GM03348 (cell line): ENCODE measurements at places on chromosomes 6 and 20.

GRCh38 chr6:129481706-129482105 is 228.3 kb downstream of the ARHGAP18 start:
- DNase-seq: no peak

GRCh38 chr6:149580880-149581279 is 14.7 kb downstream of the GINM1 start:
- DNase-seq: no peak

DNA sequence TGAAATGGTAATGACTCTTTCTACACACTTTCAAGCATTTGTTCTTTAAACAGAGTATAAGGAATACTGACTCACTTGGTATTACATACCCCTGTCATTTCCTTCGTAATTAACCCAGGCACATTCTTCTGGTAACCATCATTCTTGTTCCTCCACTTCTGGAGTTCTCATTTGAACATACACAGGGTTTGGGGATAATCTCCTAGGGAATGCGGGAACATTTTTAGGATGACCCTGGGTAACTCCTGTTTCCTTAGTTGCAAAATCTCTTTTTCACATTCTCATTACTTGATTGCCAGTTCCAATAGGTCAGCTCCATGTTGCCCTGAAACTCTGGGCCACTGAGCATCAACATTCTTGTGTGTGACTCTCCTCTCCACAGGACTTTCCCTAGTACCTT is 51.5 kb upstream of the E2F3 start:
- DNase-seq: no peak

DNA sequence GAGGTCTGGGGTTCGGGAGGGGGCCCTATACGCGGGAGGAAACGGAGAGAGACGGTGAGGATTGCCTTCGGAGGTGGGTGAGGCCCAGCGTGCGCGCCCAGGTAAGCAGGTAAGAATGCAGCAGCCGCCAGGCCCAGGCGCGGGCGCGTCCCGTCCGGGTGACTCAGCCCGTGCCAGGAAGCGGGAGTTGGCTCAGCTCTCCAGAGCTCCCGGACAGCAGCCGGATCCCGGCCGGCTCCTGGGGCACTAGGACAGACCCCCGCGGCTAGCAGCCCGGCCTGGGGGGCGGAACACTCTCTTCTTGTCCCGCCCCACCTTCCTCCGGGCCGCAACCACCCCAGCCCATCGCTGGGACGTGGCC is 1.5 kb upstream of the MDFI start:
- DNase-seq: no peak

DNA sequence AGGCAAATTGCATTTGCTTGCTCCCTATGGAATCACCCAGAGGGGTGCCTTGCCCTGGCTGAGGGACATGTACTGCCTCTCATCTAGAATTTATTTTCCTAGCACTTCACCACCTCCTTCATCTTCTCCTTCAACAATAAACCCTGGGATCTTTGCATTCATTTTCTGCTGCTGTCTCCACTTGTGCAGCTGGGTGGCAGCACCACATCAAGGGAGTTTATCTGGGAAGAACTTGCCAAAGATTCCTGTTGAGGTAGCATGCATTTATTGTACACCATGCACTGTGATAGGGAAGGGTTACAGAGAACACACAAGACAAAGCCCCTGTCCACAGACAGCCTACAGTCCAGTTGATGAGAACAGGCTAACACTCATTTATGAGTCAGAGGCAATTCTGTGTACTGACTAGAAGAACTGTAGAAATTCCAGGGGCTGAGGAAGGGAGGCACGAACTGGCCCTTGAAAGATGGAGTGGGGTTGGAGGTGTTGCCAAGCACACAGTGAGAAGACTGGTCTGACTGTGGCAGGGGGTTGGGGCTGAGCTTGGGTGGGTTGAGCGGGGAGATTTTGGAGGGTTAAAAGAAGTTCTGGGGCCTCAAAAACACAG is 17.5 kb downstream of the C20orf173 start:
- DNase-seq: peak; percentile 56
